ENCODE measurements at places on chromosomes 4 and X. TPM values are rescaled to one million over a fixed set of nuclear protein-coding genes. Genes with fewer than 3 reads are reported as not detected.

The COX7B2 gene
- total RNA-seq = not detected

The ACSL1 gene
- 71.9 TPM for total RNA-seq

The MED12 gene
- 26.1 TPM for total RNA-seq

The P2RY8 gene
- under 0.01 TPM for total RNA-seq

The NWD2 gene
- total RNA-seq = not detected

The TMEM271 gene
- total RNA-seq = not detected

Measured in smooth muscle cell of the umbilical artery (primary cell).